ENCODE measurements at places on chromosomes 7 and 10.

GRCh38 chr7:13115855-13116254, 428.4 kb downstream of the ARL4A start:
- DNase-seq: no peak

DNA sequence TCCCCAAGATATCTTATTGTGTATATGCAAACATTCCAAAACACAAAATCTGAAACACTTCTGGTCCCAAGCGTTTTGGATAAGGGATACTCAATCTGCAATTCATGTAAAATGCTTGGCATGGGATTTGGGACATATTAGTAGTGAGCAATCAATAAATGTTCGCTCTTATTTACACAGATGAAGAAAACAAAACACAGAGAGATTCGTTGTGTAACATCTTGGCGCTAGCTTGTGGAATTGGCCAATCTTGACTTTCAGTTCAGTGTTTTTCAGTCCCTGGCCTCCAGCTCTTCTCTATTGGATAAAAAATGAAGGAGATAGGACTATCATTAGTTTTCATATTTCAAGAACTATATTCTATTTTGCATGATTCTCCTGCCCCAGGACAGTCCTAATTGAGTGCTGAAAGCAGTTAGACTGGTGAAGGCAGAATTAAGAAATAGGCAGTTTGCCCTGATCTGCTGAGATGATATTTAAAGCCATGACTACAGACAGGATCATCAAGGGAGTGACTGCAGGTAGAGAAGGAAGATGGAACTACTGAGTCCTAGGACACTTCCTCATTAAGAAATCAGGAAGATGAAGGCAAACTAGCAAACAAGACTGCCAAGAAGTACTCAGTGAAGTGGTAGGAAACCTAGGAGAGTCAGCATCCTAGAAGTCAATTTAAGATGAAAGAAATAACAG, 1.8 kb downstream of the PNLIPRP3 start:
- no peak for DNase-seq

- no peak for DNase-seq
These were observed 143.0 kb downstream of the LCOR start for GRCh38 chr10:96975136-96975535.

DNA sequence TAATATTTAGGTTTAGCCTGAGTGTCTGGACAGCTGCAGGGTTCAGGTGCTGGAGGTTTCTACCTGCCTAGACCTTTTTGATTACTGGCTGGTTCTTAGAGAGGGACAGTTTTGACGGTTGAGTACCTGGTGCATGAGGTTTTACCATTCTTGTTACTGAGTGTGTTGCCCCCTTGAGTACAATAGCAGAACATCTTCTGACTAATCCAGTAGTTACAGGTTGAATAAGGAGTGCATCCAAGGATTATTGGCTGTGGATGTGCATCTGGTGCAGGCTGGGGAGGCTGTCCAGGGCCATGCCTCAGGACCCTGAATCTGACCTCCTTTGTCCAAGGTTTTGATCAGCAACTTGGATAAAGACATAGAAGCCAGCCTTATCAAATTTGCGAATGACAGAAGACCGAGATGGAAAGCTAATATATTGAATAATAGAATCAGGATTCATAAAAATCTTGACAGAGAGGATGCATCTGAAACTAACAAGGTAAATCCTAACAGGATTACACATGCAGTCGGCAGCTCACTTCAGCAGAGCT, 23.1 kb downstream of the PLPP4 start:
- no peak for DNase-seq

- no peak for DNase-seq
These were observed 49.0 kb downstream of the ADD3 start for GRCh38 chr10:110056822-110057221.

GRCh38 chr10:88728107-88728763, 22.2 kb downstream of the LIPK start:
- DNase-seq: no peak

- no peak for DNase-seq
These were observed 19.1 kb downstream of the TRUB1 start for GRCh38 chr10:114957122-114957521.

GRCh38 chr10:102433619-102434046, 1.3 kb upstream of the CUEDC2 start:
- DNase-seq: no peak
